ENCODE measurements at places on chromosomes 1 and 21. TPM values are rescaled to one million over a fixed set of nuclear protein-coding genes. Genes with fewer than 3 reads are reported as not detected.
A peak's percentile ranks its signal among the peaks of the same experiment; 100 is the strongest.

SYCP1 gene
- not detected for polyA plus RNA-seq

GRCh38 chr1:21930629-21931170, 6.4 kb downstream of the HSPG2 start:
- DNase-seq = no peak

GRCh38 chr1:197066719-197067456, at the start of gene F13B:
Gene F13B, minus strand, starts transcription at chr1:197067260. Its CDS starts 37 bp downstream, at chr1:197067223.
- DNase-seq = no peak

DNA sequence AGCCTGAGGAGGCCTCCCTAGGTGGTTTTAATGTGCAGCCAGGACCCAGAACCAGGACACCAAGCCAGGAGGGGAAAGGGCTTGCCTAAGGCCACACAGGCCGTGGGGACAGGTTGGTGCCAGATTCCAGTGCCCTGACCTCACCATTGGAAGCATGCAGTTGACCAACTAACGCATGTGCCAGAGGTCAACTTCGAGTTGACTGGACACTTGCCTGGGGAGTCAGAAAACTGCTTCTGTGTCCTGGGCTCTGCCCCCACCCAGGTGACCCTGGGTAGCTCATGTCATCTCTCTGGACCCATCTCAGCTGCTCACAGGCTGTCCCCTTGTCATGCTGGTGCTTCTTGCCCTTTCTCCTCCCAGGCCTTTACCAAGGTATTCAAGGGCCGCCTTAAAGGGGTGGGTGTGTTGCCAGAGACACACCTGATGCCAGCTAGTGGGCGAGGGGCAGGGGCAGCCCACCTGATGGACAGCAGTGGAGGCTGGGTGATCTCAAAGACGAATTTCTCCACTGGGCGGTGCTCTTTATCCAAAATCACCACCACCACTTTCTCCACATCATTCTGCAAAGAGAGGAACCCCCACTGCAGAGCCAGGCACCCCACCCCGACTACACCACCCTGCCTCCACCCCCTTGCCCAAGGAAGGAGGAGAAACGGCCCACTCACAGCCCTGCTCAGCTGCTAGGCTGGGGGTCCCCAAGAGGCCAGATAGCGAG, 4.4 kb downstream of the MAD2L2 start:
- DNase-seq = no peak

CELF3 gene
- not detected for polyA plus RNA-seq

- no peak for DNase-seq
These were observed 97.0 kb upstream of the GJB5 start for GRCh38 chr1:34657849-34658248.

GRCh38 chr1:7692005-7692404, 79.1 kb upstream of the VAMP3 start:
- no peak for DNase-seq

GRCh38 chr1:165828669-165829329, 1.4 kb downstream of the UCK2 start:
- DNase-seq = peak; percentile 41

GRCh38 chr21:39265603-39266002, 47.8 kb downstream of the BRWD1 start:
- no peak for DNase-seq

DNA sequence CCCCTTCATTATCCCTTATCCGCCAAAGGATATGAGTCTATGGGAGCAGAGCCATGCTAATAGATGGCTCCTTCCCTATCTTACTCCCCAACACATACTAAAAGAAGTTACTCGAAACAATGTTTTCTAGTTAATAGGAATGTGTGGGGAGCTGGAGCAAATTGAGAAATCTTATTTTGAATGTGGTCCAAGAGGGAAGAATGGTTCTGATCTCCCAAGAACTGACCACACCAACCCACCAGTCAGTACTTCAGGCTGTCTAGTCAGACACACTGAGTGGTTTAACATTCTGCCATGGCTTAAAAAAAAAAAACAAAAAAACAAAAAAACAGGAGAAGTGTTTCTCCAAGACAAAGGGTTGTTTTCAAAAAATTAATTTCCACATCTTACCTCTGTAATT, 31.5 kb upstream of the DNASE2B start:
- DNase-seq = no peak

- DNase-seq = no peak
These were observed 4.3 kb downstream of the PPP2R5A start for GRCh38 chr1:212289262-212290077.

All from B cell (primary cell).